Tibial artery (tissue), 4 donors: ENCODE measurements at places on chromosomes 16 and 17.

GRCh38 chr17:76935331-76935730, 67.1 kb downstream of the MGAT5B start:
- DNase-seq = no peak

DNA sequence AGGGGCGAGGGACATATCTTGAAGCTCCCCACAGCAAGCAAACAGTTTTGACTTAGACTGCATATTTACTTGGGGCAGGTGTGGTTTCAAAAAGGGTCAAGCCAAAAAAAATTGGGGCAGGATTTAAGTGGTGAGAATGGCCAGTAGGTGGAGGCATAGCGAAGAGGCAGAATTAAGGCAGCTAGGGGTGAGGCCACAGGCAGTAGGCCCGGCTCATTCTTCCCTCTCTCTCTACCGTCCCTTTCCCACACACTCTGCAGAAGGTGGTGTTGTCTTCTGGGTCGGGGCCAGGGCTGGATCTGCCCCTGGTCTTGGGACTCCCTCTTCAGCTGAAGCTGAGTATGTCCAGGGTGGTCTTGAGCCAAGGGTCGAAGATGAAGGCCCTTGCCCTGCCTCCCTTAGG, 2.6 kb downstream of the SHBG start:
- no peak for DNase-seq

DNA sequence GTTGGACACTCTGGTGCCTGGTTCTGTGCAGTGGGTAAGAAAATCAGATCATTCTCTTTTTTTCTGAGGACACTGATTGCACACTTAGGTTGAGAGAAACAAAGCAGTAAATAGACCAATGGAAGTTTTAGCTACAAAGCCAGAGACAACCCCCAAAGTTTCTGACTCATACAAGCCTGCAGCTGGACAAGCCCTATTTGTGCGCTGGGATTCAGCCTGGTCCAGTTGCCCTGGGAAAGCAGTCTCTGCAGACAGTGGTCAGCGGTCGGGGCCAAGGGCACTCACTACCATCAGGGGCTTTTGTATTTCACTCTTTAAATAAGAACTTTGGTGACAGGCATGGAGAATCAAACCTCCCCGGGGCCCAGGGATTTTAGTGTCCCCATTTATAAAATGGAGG, 6.0 kb upstream of the RHBDL3 start:
- no peak for DNase-seq

DNA sequence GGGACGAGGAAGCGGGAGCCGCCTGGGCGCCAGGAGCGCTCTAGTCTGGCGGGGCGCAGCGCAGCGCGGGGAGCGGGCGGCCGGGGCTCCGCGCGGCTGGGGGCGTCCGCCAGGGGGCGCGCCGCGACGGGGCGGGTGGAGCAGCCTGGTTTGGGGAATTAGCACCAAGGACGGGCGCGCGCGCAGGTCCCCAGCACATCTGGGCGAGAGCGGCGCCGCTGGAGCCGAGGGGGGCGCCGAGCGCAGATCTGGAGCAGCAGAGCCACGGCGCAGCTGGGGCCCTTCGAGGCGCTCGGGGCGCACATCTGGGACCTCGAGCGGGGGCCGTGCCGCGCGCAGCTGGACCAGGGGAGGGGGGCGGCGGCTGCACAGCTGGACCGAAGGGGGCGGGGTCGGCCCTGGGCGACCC, at the start of gene NXPH3:
Gene NXPH3 (plus strand): TSS at position 193 of the 409 bp plus-strand sequence. CDS start 349 bp downstream, outside the sequence.
- peak; percentile 91 for DNase-seq

GRCh38 chr16:25030420-25031131, 15.4 kb upstream of the ARHGAP17 start:
- no peak for DNase-seq
